CD4-positive, CD25-positive, alpha-beta regulatory T cell (primary cell): ENCODE measurements at places on chromosomes 3 and 15. TPM values are rescaled to one million over a fixed set of nuclear protein-coding genes. Genes with fewer than 3 reads are reported as not detected.

DNA sequence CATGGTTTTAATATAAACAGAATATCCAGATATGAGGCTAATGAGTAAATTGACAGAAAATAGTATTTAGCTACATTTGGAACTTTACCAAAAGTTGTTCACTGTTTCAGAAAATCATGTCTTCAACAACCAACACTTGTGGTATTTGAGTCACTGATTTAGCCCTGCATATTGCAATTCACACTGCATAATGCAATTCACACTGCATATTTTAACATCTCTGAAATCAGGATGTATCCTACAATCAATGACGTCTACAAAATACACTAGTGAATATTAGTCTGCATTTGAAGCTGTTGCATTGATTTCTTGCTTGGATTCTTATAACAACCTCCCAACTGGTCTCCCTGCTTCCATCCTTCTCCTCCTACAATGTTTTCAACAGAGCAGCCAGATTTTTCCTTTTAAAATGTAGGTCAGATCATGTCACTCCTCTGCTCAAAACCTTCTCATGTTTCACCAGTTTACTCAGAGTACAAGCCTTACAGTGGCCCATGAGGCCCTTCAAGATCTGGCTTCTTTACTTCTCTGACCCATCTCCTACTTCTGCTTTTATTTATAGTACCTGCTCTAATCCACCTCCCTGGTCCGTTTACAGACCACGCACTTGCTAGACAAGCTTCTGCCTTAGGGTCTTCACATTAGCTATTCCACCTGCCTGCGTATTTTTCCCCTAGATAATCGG is 11.4 kb upstream of the RAB11A start:
- no peak for DNase-seq

DNA sequence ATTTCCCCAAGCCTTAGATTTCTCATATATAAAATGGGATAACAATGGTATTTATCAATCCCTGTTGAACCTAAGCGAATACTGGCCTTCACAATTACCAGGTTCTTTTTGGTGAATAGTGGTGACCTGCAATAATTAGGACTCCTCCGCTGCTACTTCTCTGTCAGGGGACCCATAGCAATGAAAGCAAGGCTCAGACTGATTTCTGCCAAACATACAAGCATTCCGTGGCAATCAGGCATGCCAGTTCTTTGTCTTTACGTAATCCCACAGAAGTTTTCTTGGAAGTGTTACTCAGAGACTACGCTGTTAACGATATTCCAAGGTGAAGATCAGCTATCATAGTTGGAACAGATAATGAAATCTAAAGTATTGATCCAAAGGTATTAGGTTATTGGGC is 105.7 kb downstream of the GOLIM4 start:
- DNase-seq: no peak

DNA sequence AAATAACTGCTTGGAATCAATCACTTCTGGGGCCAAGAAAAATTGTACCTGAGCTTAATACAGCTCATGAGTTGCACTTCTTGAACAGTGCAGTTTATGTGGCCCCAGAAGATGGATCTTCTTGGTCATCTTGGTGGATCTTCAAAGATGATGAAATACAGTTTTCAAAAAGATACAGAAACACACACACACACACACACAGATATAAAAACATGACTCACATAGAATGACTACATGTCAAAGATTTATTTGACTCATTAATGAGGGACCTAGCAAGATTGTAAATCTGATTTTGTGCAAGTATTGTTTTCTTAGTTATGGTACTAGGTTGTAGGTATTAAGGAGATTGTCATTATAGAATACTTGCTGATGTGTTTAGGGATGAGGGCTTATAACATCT is 32.6 kb downstream of the PDCD6IP start:
- DNase-seq: no peak

The MORC1 gene
- not detected for polyA plus RNA-seq

DNA sequence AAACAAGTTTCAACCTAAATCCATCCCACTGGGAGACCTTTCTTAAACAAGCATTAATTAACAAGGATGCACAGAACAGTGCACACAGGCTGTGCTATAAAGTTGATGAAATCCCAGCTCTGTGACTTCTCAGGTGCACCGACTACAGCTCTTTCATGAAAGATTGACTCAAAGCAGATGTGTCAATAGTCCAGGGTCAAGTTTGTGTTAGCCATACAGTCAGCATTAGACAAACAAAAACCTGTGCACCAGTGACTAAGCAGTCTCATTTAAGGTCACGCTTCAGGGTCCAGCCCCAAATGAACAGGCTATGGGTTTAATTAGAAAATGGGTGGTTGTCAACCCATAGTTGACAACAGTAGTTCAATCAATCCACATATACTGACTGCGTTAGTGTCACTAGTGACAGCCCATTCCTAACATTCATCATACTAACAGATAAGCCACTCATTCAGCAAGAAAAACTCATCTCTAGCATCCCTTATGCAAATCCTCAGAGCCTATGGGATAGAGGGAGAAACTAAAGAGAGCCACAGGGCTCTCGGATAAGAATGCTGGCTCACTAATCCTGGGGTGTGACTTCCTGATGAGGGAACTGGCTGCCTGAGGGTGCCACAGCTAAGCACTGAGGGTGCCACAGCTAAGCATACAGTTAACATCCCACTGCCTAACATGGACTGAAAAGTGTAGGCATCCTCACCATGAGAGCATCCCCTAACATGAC is 84.1 kb downstream of the WNT5A start:
- no peak for DNase-seq
